A172 (cell line): ENCODE measurements at places on chromosomes 7 and 10. TPM values are rescaled to one million over a fixed set of nuclear protein-coding genes. Genes with fewer than 3 reads are reported as not detected.
A peak's percentile ranks its signal among the peaks of the same experiment; 100 is the strongest.

Gene INMT
- total RNA-seq, result not detected in 2 replicates

DNA sequence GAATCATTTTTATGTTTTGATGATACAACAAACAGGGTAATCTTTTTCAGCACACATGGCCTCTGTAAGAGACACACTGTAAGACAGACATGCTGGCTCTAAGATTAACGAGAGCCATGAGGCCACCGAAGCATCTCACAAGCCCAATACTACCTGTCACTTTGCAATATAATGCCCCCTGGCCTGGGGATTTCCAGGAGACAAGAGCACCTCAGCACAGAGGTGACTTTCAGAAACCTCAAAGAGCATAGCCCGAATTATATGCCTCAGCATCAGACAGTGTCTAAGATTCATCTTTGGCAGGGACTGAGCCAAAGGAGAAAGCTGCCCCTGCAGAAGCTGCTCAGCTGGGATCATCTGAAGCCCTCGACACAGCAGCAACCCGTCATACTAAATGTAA, 44.2 kb upstream of the TMEM213 start:
- no peak for DNase-seq

- no peak for DNase-seq
These were observed 15.0 kb upstream of the AKR1B1 start for GRCh38 chr7:134473861-134474291.

GRCh38 chr7:512541-513311, 6.9 kb downstream of the PDGFA start:
- DNase-seq, result peak; percentile 61

- DNase-seq, result no peak
These were observed 5.0 kb upstream of the HOXA13 start for GRCh38 chr7:27204851-27205322.

DNA sequence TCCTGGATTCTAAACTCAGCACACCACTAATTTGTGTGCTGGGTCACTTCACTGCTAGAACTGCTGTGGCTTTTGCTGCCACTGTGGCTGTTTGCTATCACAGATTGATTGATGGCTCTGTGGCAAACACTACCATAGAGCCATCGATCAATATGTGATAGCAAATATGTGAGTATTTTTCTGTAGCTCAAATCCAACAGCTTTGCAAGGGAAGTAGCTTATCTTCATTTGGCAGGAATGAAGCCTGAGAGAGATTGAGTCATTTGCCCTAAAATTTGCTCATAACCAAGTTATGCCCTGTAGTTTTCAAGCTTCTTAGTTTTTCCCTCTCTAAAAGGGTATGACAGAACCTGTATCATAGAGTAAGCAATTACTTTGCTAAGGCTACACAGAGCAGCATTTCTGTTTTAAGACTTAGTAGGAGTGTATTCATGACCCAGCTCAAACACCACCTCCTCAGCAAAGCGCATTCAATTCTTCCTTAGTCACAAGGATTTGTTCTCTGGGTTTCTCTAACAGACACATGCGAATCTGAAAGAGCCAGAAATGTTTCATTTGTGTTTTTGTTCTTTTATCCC, 43.1 kb downstream of the MINPP1 start:
- DNase-seq, result peak; percentile 86

- peak; percentile 70 for DNase-seq
These were observed 133.7 kb upstream of the RSU1 start for GRCh38 chr10:16950656-16951601.
